ENCODE measurements at places on chromosomes 11 and 22.

GRCh38 chr11:58578136-58578634 is 678 bp upstream of the ZFP91 start:
- peak; percentile 99 for DNase-seq

- DNase-seq, result no peak
Observed at GRCh38 chr22:17637490-17638181, 921 bp upstream of the BCL2L13 start.

DNA sequence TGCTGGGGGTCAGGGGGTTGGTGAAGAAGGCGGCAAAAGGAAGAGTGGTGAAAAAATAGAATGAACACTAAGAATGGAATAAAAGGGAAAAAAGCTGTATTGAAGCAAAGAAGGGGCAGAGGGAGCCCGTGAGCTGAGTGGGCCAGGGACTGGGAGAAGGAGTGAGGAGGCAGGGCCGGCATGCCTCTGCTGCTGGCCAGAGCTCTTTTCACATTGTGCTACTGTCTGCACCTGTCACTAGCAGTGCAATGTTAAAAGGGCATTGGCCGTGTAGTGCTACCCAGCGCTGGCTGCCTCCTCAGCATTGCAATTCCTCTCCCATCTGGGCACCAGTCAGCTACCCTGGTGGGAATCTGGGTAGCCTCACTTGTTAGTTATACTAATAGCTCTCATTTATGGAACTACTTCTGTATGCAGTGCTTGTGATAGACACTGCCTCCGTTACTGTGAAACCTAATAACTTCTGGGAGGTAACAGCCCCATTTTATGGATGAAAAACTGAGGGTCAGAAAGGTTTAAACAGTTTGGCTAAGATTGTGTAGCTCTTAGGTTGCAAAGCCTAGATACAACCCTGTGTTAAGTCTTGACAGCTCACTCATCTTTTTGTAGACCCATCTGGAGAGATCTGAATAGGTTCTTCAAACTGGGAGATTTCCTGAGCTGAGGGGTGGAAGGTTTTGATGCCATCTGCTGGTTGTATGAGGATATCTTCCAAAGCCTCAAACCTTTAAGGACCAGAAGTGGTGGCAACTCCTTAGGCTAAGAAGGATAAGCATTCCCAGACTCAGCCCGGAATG is 8.5 kb downstream of the YPEL4 start:
- no peak for DNase-seq

DNA sequence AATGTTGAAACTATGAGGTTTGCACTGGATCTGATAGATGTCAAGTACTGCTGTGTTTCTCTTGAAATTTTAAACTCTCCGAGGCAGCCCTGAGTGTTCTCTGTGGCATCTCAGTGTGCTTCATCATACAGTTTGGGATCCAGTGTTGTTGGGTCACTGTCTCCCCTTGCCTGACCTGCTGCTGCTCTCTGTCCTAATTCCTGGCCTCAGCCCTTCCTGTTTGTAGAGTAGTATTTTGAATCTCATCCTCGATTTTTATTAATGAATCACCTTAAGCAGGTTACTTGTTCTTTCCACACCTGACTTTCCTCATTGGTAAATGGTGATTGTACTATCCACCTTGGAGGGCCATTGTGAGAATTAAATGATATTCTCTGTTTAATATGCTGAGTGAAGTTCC is 70.7 kb upstream of the PAX6 start:
- DNase-seq, result no peak

DNA sequence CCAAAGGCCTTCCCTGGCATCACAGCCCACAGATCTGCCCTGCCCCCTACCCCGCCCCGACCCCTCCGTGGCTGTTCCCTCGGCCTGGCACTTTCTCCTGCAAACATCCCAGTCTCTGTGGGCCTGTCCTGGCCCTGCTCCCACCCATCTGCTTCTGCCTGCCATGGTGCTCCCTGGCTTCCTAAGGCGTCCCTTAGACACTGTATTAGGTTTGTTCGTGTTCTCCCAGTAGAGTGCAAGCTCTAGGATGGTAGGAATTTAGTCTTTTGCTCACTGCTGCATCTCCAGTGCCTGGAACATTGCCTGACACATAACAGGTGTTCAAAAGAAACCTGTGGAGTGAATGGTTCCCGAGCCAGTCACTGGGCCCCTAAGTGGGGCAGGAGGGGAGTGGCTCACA is 69.6 kb upstream of the PITPNB start:
- DNase-seq, result no peak

- no peak for DNase-seq
Observed at GRCh38 chr22:48394787-48395186, 1432.9 kb downstream of the BRD1 start.

DNA sequence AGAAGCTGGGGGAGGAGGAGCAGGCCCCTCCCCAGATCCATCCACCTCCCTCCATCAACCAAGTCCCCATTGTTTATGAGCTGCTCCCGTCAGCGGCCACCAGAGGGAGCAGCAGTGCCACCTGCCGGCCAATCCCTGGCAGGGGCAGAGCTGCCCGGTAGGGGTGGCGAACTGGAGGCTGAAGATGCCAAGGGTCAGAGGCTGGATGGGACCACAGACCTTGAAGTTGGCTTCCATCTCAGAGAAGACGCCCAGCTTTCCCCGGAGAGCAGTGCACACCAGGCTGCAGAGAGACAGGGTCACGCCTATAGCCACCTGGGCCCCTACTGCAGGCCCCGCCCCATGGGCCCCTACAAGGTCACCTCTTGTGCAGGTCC is 3.6 kb downstream of the FIBP start:
- no peak for DNase-seq

- no peak for DNase-seq
Observed at GRCh38 chr11:32385998-32386397, 49.3 kb downstream of the WT1 start.

DNA sequence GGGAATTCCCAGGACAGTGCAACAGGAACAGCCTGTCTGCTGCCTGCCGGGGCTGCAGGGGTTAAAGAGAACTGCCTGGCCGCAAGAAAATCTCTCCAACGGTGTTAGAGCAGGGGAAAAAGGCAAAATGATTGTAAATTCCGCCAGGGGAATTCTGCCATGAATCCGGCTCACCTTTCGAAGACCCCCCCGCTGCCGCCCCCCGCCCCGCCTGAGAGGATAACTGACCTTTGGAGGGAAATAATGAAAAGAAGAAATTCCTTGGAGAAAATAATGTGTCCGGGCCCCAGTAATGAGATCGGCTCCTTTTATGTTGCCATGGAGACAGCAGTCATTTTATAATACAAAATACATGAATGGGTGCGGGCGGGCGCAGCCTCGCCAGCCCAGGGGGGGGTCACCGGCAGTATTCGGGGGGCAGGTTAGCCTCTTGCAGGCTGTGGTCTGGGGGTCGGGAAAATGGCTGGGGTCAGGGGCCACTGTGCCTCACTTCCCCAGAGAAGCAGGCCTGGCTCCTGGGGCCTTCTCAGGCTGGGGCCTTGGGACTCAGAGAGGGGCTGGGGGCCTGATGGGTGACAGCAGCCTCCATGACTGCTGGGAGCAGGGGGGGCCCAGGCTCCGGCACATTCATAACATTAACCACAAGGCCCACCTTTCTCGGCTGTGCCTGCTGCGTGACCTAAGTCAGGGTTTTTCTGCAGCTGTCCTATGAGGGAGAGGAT is 228.1 kb downstream of the MN1 start:
- DNase-seq, result no peak

DNA sequence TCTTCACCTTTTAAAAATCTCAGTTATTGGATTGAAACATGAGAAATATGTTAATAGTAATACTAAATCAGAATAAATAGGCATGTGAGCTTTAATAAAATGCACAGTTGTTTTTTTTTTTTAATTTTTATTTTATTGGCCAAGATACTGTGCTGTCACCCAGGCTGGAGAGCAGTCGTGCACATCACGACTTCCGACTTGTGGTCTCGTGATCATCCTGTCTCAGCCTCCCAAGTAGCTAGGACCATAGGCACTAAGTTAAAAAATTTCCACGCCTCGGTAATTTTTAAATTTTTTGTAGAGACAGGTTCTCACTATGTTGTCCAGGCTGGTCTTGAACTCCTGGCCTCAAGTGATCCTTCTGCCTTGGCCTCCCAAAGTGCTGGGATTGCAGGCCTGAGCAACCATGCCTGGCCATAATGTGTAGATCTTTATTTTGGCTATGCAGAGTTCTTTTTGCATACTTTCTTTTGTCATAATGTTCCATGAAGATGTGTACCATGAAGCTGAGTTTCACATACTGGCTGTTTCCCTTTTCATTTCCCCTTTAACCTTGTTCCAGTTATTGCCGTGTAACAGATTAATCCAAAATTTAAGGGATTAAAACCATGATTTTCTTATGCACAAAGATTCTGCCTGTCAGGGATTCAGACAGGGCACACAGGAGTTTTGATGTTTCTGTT is 16.0 kb downstream of the CAPRIN1 start:
- no peak for DNase-seq

DNA sequence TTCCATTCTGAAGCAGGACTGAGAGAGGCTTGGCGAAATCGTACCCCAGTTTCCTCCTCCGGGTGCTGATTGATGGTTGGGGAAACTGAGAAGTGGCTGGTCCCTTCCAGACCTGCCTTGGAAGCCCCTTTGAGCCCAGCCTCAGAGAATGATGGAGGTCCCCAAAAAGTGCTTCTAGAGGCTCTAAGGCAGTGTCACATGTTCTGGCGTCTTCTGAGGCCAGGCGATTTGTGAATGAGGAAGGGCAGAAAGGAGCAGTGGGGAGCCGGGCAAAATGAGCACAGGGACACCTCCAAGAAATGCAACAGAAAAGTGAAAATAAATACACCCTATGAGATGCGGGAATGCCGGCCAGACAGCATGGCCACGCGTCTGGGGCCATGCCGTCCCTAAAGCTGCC is 1.0 kb upstream of the LIF start:
- DNase-seq, result no peak

- DNase-seq, result peak; percentile 55
Observed at GRCh38 chr22:17633217-17633997, 4.9 kb upstream of the ATP6V1E1 start.

DNA sequence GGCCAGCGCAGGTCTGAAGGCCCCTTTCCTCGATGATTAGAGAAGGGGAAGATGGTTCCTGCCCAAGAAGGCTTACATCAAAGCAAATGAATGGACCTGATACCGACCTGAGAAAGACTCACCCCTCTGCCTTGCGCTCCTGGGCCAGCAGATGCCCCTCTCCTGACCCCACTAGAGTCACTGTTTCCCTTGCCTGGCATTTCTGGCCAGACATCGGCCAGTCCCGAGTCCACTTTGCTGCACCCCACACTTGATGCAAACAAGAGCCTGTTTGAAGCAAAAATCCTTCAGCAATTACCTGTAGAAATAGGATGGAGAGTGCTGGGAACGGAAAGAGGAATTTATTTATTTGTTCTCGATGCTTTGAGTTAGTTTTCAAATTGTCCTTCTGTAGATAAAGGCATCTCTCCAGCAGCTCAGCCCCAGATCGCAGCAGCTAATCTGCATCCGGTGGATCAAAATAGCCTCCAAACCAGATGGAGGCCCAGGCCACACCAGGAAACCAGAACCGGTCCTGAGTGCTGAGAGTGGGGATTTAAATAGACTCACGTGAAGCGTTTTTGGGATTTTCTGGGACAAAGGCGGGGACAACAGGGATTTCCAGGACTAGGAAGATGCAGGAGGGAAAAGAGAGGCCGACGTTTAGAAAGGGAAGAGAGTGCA is 148.6 kb downstream of the TRIM29 start:
- no peak for DNase-seq

GRCh38 chr11:73547706-73548595 is 50.0 kb downstream of the FAM168A start:
- no peak for DNase-seq

DNA sequence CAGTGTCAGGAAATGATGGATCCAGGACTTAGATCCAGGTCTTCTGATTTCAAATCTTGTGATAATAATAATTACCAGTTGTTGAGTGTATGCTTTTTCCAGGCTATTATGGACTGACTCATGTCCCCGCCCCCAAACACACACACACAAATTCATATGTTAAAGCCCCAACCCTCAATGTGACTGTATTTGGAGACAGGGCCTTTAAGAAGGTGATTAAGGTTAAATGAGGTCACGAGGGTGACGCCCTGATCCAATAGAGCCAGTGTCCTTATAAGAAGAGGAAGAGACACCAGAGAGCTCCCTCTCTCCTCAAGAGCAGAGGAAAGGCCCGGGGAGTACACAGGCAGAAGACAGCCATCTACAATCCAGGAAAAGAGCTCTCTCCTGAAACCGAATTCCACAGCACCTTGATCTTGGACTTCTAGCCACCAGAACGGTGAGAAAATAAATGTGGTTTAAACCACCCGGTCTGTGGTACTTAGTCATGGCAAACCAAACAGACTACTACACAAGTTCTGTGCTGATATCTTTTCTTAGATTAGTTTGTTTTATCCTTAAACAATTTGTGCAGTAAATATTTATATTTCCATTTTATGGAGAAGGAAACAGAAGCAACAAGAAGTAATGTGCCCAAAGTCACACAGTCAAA is 8.2 kb downstream of the TMPRSS5 start:
- no peak for DNase-seq

Data from fibroblast of skin of left quadriceps (primary cell).